ENCODE measurements at places on chromosomes 3 and 15.

- H3K4me1 ChIP-seq: no peaks in the 10 kb centered on the region
- no peak overlapping the region for H3K27ac ChIP-seq
- no peak for DNase-seq
- H3K27me3 ChIP-seq: no peaks in the 10 kb centered on the region
Observed at GRCh38 chr15:60839510-60840211, 360.7 kb upstream of the ICE2 start.

GRCh38 chr3:58588030-58588614 lies 10.9 kb upstream of the FAM107A start:
- H3K36me3 ChIP-seq: no peaks in the 10 kb centered on the region
- no peak for DNase-seq
- no peaks in the 10 kb centered on the region for H3K27me3 ChIP-seq
- H3K27ac ChIP-seq: no peak overlapping the region
- peaks cover 15% of the 10 kb centered on the region for H3K4me1 ChIP-seq

GRCh38 chr3:100695696-100696095 lies 13.6 kb upstream of the TFG start:
- no peaks in the 10 kb centered on the region for H3K36me3 ChIP-seq
- H3K4me3 ChIP-seq: no peak overlapping the region
- no peak for DNase-seq
- no peaks in the 10 kb centered on the region for H3K4me1 ChIP-seq
- H3K27me3 ChIP-seq: no peaks in the 10 kb centered on the region

- peaks cover 43% of the 10 kb centered on the region for H3K4me1 ChIP-seq
- H3K4me3 ChIP-seq: peak overlapping the region; percentile 77
- H3K27me3 ChIP-seq: no peaks in the 10 kb centered on the region
- DNase-seq: no peak
Observed at GRCh38 chr15:43792761-43793476, 799 bp downstream of the SERF2 start.

DNA sequence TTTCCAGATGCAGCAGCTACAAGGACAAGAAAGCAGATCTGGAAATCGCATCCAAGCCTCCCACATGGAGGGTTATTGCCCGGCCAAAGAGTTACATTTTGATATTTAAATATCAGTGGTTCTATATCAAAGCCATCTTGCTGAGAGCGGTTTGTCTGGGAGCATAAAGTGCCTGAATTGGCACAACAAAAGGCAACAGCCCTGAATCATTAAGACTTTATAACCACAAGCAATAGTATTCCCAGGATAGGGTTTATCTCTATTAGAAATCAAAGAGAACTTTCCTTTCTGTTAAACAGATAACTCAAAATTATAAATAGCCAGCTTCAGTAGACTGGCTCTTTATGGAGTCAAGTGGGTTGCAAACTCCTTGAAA lies 564.7 kb downstream of the ROBO1 start:
- no peak overlapping the region for H3K4me3 ChIP-seq
- no peak overlapping the region for H3K27ac ChIP-seq
- no peaks in the 10 kb centered on the region for H3K27me3 ChIP-seq

GRCh38 chr3:123290107-123290930 lies 88.6 kb downstream of the SEC22A start:
- H3K36me3 ChIP-seq: peaks cover 51% of the 10 kb centered on the region
- H3K27me3 ChIP-seq: no peaks in the 10 kb centered on the region
- no peaks in the 10 kb centered on the region for H3K4me1 ChIP-seq
- H3K27ac ChIP-seq: no peak overlapping the region
- H3K4me3 ChIP-seq: no peak overlapping the region

- H3K27me3 ChIP-seq: no peaks in the 10 kb centered on the region
- no peak overlapping the region for H3K27ac ChIP-seq
- H3K4me3 ChIP-seq: no peak overlapping the region
- DNase-seq: no peak
Observed at GRCh38 chr3:8840556-8840955, 71.1 kb upstream of the OXTR start.

GRCh38 chr15:100125401-100126191 lies 216.2 kb downstream of the ADAMTS17 start:
- no peaks in the 10 kb centered on the region for H3K27me3 ChIP-seq
- H3K4me1 ChIP-seq: no peaks in the 10 kb centered on the region
- no peak for DNase-seq
- peak overlapping the region; percentile 59 for H3K27ac ChIP-seq

DNA sequence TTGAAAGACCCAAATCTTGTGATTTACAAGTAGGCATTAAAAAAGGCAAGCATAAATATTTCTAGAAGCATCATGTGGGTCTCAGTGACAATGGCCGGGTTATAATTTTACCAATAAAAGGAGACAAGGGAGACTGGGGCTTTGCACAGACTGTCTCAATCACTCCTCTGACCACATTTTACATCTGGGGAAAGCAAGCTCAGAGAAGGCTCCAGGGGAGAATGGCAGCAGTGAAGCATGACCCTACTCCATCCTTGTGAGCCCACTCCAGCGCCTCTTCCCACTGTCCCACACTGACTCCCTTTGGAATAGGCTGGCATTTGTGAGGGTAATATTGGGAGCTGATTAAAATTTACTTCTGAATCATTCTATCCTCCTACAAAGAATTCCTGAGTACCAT lies 61.8 kb downstream of the SATB1 start:
- H3K4me1 ChIP-seq: no peaks in the 10 kb centered on the region
- no peak for DNase-seq
- peaks cover 4% of the 10 kb centered on the region for H3K36me3 ChIP-seq
- H3K27ac ChIP-seq: no peak overlapping the region
- no peaks in the 10 kb centered on the region for H3K27me3 ChIP-seq

DNA sequence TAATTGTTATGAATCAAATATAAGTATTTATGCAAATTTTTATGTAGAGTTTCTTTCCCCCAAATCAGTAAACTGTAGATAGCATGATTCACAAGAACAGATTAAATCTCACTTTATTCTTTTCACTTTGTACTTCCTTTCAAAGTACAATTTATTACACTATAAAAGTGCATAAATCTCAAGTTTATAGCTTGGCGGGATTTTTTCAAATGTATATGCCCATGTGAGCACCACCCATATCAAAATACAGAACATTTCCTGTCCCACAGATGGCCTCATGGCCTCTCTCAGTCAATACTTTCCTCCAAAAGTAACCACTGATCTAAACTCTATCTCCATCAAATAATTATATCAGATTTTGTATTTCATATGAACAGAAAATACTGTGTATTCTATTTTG lies 196.1 kb upstream of the THRB start:
- no peaks in the 10 kb centered on the region for H3K27me3 ChIP-seq
- no peak overlapping the region for H3K27ac ChIP-seq
- H3K4me1 ChIP-seq: peaks cover 4% of the 10 kb centered on the region
- DNase-seq: no peak
- H3K4me3 ChIP-seq: no peak overlapping the region

DNA sequence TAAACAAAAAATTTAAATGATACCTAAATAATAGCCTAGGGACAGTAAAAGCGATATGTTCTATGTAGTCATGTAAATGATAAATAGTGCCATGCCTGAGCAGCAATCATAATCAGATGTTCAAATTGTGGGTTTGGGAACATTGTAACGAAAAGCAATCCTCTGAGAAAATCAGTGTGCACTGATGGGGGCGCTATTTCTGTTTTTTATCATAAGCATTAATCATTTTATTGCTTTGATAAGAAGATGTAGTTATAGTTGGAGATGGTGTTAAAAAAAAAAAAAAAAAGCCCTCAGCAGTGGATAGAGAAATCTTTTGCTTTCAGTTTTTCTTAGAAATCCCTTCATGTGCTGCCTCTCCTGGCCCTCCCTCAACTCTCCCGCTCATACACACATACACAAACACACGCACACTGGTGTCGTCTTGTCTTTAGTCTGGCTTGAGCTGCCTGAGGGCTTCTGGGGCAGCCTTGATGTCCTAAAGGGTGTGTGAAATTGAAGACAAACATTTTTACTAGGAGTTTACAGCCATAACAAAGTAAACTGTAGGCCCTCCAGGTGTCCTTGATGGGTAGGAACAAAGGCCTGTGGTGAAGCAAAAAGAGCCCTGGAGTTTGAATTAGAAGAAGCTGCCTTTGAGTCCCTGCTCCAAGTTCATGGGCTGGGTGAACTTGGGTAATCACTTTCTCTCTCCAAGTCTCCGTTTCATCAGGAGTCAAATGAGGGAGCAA lies 428.1 kb downstream of the SOX2 start:
- no peaks in the 10 kb centered on the region for H3K4me1 ChIP-seq
- DNase-seq: no peak
- no peak overlapping the region for H3K4me3 ChIP-seq
- no peaks in the 10 kb centered on the region for H3K27me3 ChIP-seq
- H3K27ac ChIP-seq: no peak overlapping the region

GRCh38 chr15:65631503-65631902 lies 9.8 kb downstream of the SLC24A1 start:
- no peak overlapping the region for H3K4me3 ChIP-seq
- H3K36me3 ChIP-seq: no peaks in the 10 kb centered on the region
- DNase-seq: no peak
- no peaks in the 10 kb centered on the region for H3K27me3 ChIP-seq
- H3K27ac ChIP-seq: no peak overlapping the region
- H3K4me1 ChIP-seq: no peaks in the 10 kb centered on the region

- H3K27ac ChIP-seq: peak overlapping the region; percentile 88
- peak; percentile 89 for DNase-seq
- H3K36me3 ChIP-seq: no peaks in the 10 kb centered on the region
- H3K27me3 ChIP-seq: no peaks in the 10 kb centered on the region
- peak overlapping the region; percentile 45 for H3K4me3 ChIP-seq
- H3K4me1 ChIP-seq: peaks cover 77% of the 10 kb centered on the region
Observed at GRCh38 chr3:172153335-172153861, 114.0 kb downstream of the FNDC3B start.

Measured in thoracic aorta (tissue), 2 donors.